ENCODE measurements at places on chromosomes 1 and 21.

GRCh38 chr21:37673801-37674575, 242.3 kb downstream of the KCNJ6 start:
- no peak overlapping the region for H3K27ac ChIP-seq
- H3K36me3 ChIP-seq, result no peaks in the 10 kb centered on the region
- no peak for DNase-seq
- peaks cover 4% of the 10 kb centered on the region for H3K27me3 ChIP-seq
- no peak overlapping the region for H3K4me3 ChIP-seq
- no peaks in the 10 kb centered on the region for H3K4me1 ChIP-seq

- H3K36me3 ChIP-seq, result no peaks in the 10 kb centered on the region
- DNase-seq, result no peak
- H3K4me3 ChIP-seq, result no peak overlapping the region
- no peaks in the 10 kb centered on the region for H3K4me1 ChIP-seq
- H3K27ac ChIP-seq, result no peak overlapping the region
These were observed 15.1 kb downstream of the BACH1 start for GRCh38 chr21:29313662-29314408.

- H3K4me3 ChIP-seq, result no peak overlapping the region
- H3K27ac ChIP-seq, result no peak overlapping the region
- no peaks in the 10 kb centered on the region for H3K36me3 ChIP-seq
- no peaks in the 10 kb centered on the region for H3K27me3 ChIP-seq
- H3K4me1 ChIP-seq, result no peaks in the 10 kb centered on the region
These were observed 86.8 kb downstream of the KCNJ6 start for GRCh38 chr21:37829447-37829846.

DNA sequence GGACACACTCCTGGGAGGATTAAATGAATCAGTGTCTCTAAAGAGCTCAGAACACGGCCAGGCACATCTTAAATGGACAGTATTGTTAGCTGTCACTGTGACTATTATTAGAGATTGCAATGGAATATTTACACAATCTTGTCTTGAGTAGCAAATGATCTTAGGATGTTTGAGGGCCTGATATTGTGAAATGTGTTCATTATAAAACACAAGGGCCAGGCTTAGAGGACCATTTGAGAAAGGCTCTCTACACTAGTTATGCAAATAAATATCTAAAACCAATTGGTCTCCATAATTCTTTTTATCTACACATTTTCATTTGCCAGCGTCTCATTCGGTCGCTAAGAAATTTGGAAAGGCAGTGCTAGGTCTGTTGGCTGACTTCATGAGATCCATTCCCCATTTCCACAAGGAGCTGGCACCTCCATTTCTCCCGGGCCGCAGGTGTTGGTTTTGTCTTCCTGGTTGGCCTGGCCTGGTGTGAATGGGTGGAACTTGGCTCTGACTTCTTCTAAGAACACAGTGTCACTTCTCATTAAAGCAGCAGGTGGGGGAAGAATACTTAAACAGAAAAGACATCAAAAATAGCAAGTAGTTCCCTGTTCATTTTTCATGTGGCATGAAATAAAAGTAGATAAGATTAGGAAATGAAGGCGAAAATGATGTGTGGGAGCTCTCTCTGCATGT, 56.0 kb upstream of the PLXNA2 start:
- no peaks in the 10 kb centered on the region for H3K4me1 ChIP-seq
- H3K36me3 ChIP-seq, result no peaks in the 10 kb centered on the region
- H3K4me3 ChIP-seq, result no peak overlapping the region
- H3K27me3 ChIP-seq, result no peaks in the 10 kb centered on the region
- DNase-seq, result no peak
- H3K27ac ChIP-seq, result no peak overlapping the region

- no peak overlapping the region for H3K4me3 ChIP-seq
- H3K27me3 ChIP-seq, result no peaks in the 10 kb centered on the region
- no peak for DNase-seq
- H3K36me3 ChIP-seq, result no peaks in the 10 kb centered on the region
These were observed 89.4 kb upstream of the S1PR1 start for GRCh38 chr1:101147381-101147780.

DNA sequence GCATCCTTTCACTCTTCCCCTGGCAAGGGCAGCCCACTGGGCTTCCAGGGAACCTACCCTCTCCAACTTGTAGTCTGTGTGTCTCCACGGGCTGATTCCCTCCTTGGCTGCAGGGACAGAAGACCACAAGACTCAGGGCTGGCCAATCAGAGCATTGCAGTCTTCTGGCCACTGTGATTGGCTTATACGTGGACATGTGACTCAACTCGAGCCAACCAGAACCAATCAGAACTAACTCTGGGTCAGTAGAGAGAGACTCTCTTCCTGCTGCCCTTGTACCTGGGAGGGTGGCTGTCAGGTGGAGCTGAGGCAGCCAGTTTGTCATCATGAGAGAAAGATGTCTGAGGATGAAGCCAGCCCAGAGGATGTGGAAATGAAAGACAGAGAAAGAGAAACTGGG, 64.0 kb downstream of the DHRS3 start:
- no peaks in the 10 kb centered on the region for H3K4me1 ChIP-seq
- H3K27me3 ChIP-seq, result no peaks in the 10 kb centered on the region
- no peak for DNase-seq
- H3K27ac ChIP-seq, result no peak overlapping the region
- H3K4me3 ChIP-seq, result no peak overlapping the region
- H3K36me3 ChIP-seq, result no peaks in the 10 kb centered on the region

GRCh38 chr1:191255354-191256054, 777.8 kb upstream of the BRINP3 start:
- H3K36me3 ChIP-seq, result no peaks in the 10 kb centered on the region
- no peaks in the 10 kb centered on the region for H3K4me1 ChIP-seq
- H3K27me3 ChIP-seq, result no peaks in the 10 kb centered on the region
- DNase-seq, result no peak
- H3K27ac ChIP-seq, result no peak overlapping the region

DNA sequence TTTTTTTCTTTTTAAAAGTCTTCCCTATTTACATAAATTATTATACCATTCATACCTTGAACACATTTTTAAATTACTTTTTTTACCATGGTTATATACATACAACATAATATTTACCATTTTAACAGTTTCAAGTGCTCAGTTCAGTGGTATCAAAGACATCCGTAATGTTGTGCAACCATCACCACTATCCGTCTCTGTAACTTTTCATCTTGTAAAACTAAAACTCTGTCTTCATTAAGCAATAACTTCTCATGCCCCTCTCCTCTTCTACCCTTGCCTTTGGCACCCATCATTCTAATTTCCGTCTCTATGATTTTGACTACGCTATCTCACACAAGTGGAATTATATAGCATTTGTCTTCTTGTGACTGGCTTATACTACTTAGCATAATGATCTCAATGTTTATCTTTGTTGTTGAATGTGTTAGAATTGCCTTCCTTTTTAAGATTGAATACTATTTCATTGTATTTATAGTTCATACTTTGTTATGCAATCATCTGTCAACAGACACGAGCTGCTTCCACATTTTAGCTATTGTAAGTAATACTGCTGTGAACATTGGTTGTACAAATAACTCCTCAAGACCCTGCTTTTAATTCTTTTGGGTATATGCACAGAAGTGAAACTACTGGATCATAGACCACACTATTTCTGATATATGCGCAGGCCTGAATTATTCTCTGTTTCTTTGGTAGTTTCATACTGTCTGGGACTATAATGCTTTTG, 689.5 kb upstream of the NCAM2 start:
- no peak overlapping the region for H3K27ac ChIP-seq
- H3K36me3 ChIP-seq, result no peaks in the 10 kb centered on the region
- no peaks in the 10 kb centered on the region for H3K27me3 ChIP-seq
- no peak overlapping the region for H3K4me3 ChIP-seq

- DNase-seq, result no peak
- peaks cover 13% of the 10 kb centered on the region for H3K4me1 ChIP-seq
- no peak overlapping the region for H3K4me3 ChIP-seq
- H3K27ac ChIP-seq, result no peak overlapping the region
- no peaks in the 10 kb centered on the region for H3K27me3 ChIP-seq
- H3K36me3 ChIP-seq, result no peaks in the 10 kb centered on the region
These were observed 57.9 kb upstream of the PRKACB start for GRCh38 chr1:84086189-84086588.

GRCh38 chr1:63463248-63463647, 59.8 kb downstream of the ITGB3BP start:
- no peaks in the 10 kb centered on the region for H3K27me3 ChIP-seq
- no peaks in the 10 kb centered on the region for H3K36me3 ChIP-seq
- no peak overlapping the region for H3K4me3 ChIP-seq
- H3K4me1 ChIP-seq, result no peaks in the 10 kb centered on the region
- no peak for DNase-seq

- H3K4me3 ChIP-seq, result no peak overlapping the region
- no peak for DNase-seq
- peaks cover 26% of the 10 kb centered on the region for H3K4me1 ChIP-seq
- no peaks in the 10 kb centered on the region for H3K36me3 ChIP-seq
These were observed 1.4 kb upstream of the ATP1B1 start for GRCh38 chr1:169105087-169105433.

DNA sequence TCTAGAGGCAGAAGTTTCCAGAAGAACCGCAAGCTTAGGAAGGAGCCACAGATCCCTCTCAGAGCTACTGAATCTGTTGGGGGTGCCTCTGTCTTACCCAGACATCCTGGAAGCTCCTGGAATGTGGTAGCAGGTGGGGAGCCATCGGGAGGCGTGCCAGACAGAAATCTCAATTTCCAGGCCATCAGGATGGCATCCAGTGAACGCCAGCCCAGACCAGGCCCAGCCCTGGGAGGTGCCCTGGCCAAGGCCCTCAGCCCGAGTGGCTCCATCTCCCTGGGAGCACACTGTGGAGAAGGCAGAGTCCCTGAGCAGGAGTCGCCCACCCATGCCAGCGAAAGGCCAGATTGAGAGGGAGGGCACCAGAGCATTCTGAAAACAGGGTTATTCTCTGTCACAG, 2.5 kb downstream of the ABCA4 start:
- H3K27me3 ChIP-seq, result no peaks in the 10 kb centered on the region
- H3K27ac ChIP-seq, result no peak overlapping the region
- no peaks in the 10 kb centered on the region for H3K36me3 ChIP-seq
- no peaks in the 10 kb centered on the region for H3K4me1 ChIP-seq
- no peak for DNase-seq
- H3K4me3 ChIP-seq, result no peak overlapping the region

DNA sequence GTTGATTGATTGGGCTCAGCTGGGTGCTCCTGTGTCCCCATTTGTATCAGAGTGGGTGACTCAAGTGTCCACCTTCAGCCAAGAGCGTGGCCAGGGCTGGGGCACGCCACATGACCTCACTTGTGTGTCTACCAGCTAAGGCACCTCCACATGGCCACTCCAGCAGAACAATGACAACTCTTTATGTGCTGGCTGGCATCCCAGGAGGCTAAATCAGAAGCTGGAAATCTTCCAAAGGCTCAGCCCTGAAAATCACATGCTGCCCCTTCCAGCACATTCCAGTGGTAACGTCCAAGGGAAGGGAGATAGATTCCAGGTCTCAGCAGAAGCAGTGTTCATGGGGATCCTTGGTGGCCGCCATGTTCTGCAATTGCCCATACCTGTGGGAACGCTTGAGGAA, 585.5 kb downstream of the AJAP1 start:
- H3K27me3 ChIP-seq, result no peaks in the 10 kb centered on the region
- DNase-seq, result no peak

DNA sequence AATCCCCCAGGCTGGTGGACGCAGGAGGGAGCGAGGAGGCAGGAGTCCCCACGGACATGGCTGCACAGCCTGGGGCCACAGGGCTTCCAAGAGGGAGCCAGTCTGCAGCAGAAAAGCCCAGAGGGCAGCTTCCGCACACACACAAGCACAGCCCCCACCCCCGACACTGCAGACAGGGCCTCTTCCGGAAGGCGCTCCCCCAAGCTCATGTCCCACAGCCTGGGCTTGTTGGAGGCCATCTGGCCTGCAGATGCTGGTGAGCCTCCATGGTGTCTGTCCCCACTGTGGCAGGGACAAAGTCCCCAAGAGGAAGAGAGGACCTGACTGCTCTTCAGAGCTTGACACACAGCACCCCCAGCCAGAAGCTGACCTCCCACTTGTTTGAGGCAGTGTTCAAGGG, 13.4 kb upstream of the KIAA1614 start:
- H3K4me3 ChIP-seq, result no peak overlapping the region
- DNase-seq, result no peak
- H3K27me3 ChIP-seq, result no peaks in the 10 kb centered on the region
- no peaks in the 10 kb centered on the region for H3K36me3 ChIP-seq
- no peak overlapping the region for H3K27ac ChIP-seq
- no peaks in the 10 kb centered on the region for H3K4me1 ChIP-seq

GRCh38 chr1:243970077-243970476, 81.0 kb upstream of the ZBTB18 start:
- no peaks in the 10 kb centered on the region for H3K36me3 ChIP-seq
- H3K4me3 ChIP-seq, result no peak overlapping the region
- H3K27ac ChIP-seq, result no peak overlapping the region
- no peaks in the 10 kb centered on the region for H3K27me3 ChIP-seq
- no peak for DNase-seq

- peaks cover 19% of the 10 kb centered on the region for H3K4me1 ChIP-seq
- H3K27me3 ChIP-seq, result no peaks in the 10 kb centered on the region
- DNase-seq, result no peak
These were observed 8.5 kb upstream of the TTC22 start for GRCh38 chr1:54809496-54810074.

- no peak for DNase-seq
- H3K27ac ChIP-seq, result no peak overlapping the region
- H3K4me1 ChIP-seq, result no peaks in the 10 kb centered on the region
These were observed 1230.7 kb upstream of the NCAM2 start for GRCh38 chr21:19767546-19767945.

DNA sequence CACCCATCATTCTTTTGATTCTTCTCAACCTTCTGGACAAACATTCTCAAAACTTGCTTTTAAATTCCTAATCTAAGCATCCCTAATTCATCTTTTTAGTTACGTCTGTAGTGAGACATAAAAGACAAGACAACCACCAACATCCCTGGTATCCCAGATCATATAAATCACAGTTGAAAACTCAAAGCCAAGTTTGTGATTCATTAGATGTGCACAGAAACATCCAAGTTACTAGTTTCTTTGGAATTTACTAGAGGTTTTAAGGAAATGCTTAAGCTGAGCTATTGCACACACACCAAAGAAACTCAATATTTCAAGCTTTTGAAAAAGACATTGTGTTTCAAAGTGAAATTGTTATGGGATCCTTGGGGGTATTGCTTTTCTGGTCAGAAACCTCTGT, 47.6 kb downstream of the ATP6V1G3 start:
- no peak overlapping the region for H3K4me3 ChIP-seq
- no peak for DNase-seq
- no peak overlapping the region for H3K27ac ChIP-seq
- H3K27me3 ChIP-seq, result no peaks in the 10 kb centered on the region
- H3K4me1 ChIP-seq, result no peaks in the 10 kb centered on the region
